Activated naive CD8-positive, alpha-beta T cell treated with anti-CD3 and anti-CD28 coated beads for 36 hours (primary cell): ENCODE measurements at places on chromosomes 6 and 20. TPM values are rescaled to one million over a fixed set of nuclear protein-coding genes. Genes with fewer than 3 reads are reported as not detected.

DNA sequence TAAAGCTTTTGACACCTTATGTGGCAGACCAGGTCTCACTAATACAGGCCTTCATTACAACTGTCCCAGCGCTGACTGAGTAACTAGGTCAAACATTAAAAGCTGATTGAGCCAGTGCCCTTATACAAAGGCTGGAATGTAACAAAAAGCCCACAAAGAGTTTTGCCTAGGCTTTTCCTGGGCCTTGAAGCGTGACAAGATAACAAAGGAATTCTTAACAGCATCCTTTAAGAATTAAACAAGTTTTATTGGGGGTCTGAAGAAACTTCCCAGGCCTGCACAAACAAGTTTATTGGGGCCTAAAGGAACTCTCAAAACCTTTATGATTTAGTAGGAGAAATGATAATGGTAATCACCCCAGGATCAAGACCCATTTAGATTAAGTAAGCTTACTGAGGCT is 267.6 kb upstream of the FAM83B start:
- no peak for DNase-seq
- H3K27me3 ChIP-seq = no peaks in the 10 kb centered on the region
- no peaks in the 10 kb centered on the region for H3K36me3 ChIP-seq
- H3K4me1 ChIP-seq = no peaks in the 10 kb centered on the region
- H3K4me3 ChIP-seq = no peak overlapping the region
- no peak overlapping the region for H3K27ac ChIP-seq

DNA sequence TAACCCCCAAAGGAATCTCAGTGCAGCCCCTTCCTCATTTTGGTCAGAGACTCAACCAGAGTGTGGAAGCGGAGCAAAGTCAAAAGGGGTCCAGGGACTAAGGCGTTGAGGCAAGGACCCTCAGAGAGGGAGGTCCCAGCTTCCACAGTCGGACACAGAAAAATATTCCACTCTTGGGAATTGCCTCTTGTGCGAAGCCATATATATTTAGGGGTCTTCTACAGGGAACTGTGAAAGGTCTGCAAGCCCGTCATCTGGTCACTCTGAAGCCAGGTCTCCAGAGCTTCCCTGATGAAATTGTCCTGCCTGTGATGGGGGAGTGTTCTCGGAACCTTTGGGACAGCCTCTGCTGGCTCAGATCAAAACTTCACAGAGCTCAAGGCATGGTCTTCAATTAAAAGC is 160.8 kb downstream of the TBXT start:
- H3K4me3 ChIP-seq = no peak overlapping the region
- H3K27ac ChIP-seq = no peak overlapping the region
- H3K27me3 ChIP-seq = peaks cover 71% of the 10 kb centered on the region
- no peak for DNase-seq

DNA sequence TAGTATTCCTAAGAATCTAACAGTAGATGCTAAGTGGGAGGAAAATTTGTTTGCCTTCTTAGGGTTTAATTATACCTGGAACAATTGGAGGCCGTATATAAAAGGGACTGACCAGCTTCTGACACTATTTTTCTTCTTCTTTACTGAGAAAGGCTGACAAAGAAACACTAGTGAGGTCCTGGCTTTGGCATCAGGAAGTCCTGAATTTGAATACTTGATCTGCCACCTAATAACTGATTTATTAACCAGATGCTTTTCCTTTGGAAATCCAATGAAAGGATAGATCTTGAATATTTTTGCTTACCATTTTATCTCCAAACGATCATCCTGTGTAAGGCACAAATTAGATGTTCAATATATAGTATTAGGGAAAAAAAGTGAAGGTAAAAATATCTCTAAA is 382.5 kb downstream of the CENPW start:
- H3K27me3 ChIP-seq = no peaks in the 10 kb centered on the region
- DNase-seq = no peak
- H3K36me3 ChIP-seq = no peaks in the 10 kb centered on the region
- no peak overlapping the region for H3K4me3 ChIP-seq
- H3K4me1 ChIP-seq = no peaks in the 10 kb centered on the region

DNA sequence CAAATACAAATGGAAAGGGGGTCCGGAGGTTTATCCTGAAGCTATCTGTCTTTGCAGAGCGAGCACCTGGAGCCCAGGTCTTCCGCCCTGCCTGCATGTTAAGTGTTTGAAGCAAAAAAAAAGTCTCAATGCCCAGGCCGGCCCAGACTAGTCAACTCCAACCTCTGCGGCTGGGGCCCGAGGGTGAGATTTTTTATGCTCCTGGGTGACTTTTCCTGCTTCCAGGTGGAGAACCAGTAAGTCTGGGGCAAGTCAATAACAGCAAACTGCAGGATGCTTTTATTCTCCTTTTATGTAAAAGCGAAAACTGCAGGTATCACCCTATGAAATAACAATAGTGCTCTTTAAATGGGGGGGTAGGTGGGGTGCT is 2.0 kb upstream of the ZBP1 start:
- no peak for DNase-seq
- no peak overlapping the region for H3K4me3 ChIP-seq
- peaks cover 26% of the 10 kb centered on the region for H3K36me3 ChIP-seq
- peaks cover 62% of the 10 kb centered on the region for H3K4me1 ChIP-seq
- H3K27ac ChIP-seq = no peak overlapping the region

SAPCD1 gene
- 9.5 TPM for total RNA-seq

BTN2A1 gene
- 21.3 TPM for total RNA-seq

SPATS1 gene
- not detected for total RNA-seq

TP53TG5 gene
- 0.41 TPM for total RNA-seq

FNDC1 gene
- total RNA-seq = not detected
